ENCODE measurements at places on chromosomes 11 and 22.
A peak's percentile ranks its signal among the peaks of the same experiment; 100 is the strongest.

- DNase-seq: no peak
Observed at GRCh38 chr11:80144897-80145594, 704.2 kb upstream of the TENM4 start.

- no peak for DNase-seq
Observed at GRCh38 chr11:31617246-31617645, 107.7 kb downstream of the ELP4 start.

- peak; percentile 38 for DNase-seq
Observed at GRCh38 chr11:129620237-129621104, 195.2 kb upstream of the TMEM45B start.

GRCh38 chr11:75341612-75342011 is 9.8 kb downstream of the ARRB1 start:
- DNase-seq: no peak

DNA sequence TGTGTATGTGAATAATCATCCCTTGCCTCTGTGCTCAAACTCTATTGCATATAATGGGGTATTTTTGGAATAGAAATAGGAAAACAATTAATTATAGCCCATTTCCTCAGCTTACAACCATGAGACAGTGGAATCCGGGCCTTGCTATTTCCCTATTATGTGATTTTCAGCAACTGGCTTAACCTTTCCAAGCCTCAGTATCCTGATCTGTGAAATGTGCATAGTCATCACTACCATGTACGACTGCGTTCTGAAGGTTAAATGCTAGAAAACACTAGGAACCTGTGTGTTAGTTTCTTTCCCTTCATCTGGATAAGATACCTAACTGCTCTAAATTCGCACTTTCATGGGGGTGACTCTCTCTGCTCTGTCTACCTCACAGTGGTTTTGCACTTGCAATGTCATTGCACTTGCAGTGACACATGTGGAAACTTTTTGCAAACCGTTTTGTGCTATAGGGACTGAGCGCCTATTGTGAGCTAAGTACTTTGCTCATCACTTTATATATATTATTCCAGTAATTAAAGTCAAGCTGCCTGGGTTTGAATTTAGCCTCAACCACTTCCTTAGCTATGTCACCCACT is 48.3 kb downstream of the IRAG1 start:
- no peak for DNase-seq

- peak; percentile 61 for DNase-seq
Observed at GRCh38 chr11:69088676-69089146, 40.0 kb downstream of the TPCN2 start.

DNA sequence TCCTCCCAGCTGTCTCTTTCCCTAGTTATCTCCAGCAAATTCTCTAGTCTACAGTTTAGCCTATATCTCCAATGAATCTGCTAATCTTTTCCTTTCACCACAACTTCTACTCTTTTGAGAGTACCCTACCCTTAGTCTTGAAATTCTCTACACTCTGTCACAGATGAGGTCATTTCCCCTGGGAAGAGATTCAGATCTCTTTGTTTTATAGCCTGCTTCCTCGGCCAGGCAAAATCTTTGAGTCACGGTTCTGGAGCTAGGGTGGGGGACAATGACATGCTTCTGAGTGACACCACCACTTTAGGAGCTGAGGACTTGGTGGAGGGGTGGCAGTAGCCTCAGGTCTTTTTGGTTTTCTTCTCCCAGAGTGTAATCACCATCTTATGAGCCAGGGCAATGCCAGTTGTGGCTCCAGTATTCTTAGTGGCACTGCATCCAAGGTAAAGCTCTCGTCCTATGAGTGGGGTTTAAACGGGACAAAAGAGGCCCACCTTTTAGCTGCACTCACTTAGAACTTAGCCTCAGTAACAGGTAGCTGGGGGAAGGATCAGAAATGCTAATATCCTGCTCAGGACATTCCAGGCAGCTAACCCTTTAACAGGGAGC is 98.5 kb upstream of the RRM1 start:
- no peak for DNase-seq

GRCh38 chr22:24393012-24393559 is 34.3 kb upstream of the ADORA2A start:
- no peak for DNase-seq

- DNase-seq: no peak
Observed at GRCh38 chr11:8296872-8297271, 33.2 kb upstream of the LMO1 start.

- no peak for DNase-seq
Observed at GRCh38 chr11:106275151-106275550, 197.7 kb downstream of the AASDHPPT start.

DNA sequence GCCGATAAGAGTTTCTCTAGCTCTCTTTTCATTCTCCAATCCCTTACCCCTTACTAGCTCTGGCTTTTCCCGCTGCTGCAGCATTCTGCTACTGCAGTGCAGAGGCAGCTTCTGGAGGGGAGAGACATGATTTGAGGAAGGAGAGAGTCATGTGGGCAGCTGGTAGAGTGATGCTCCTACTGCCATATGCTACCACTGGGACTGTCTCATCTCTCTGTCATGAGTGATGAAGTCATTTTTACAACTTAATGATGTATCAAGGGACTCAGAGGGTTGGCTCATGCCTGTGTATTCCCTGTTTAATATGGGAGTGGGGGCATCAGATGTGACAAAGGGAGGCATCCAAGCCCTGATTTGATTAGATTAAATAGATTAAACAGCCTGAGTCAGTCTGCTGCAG is 11.3 kb downstream of the SLC17A6 start:
- DNase-seq: no peak

DNA sequence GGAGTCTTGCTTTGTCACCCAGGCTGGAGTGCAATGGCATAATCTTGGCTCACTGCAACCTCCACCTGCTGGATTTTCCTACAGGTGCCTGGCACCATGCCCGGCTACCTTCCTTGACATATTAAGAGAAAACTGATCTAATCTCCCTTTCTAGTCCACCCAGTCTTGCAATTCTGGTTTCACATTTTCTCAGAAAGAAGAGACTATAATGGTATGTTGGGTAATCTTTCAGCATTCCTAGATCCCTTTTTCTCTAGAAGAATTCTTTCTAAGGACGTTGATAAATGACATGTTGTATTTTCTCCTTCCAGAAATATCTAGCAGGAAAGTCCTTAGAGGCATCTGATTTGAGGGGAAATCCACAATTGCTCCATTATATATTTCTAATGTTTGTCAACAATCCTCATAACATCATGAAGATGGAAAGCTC is 10.4 kb upstream of the HSPA8 start:
- DNase-seq: no peak

- no peak for DNase-seq
Observed at GRCh38 chr11:117815262-117815803, 9.2 kb downstream of the FXYD2 start.

- DNase-seq: no peak
Observed at GRCh38 chr22:39308614-39309363, 10.6 kb downstream of the RPL3 start.

DNA sequence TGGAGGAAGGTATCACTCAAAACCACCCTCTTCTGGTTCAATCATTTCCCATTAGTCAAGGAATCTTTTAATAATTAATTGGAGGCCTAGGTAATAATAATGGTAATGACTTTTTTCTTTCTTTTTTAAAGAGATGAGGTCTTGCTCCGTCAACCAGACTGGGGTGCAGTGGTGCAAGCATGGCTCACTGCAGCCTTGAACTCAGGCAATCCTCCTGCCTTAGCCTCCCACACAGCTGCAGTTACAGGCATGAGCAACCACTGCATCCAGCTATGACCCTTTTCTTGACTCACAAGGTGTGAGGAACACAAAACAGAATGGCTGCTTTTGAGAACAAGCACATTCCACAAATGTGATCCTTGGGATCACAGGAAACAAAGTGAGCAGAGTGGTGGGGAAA is 3.6 kb downstream of the POLDIP3 start:
- DNase-seq: no peak

Measured in NCI-H345 (cell line).